ENCODE measurements at places on chromosomes 13 and 19.

DNA sequence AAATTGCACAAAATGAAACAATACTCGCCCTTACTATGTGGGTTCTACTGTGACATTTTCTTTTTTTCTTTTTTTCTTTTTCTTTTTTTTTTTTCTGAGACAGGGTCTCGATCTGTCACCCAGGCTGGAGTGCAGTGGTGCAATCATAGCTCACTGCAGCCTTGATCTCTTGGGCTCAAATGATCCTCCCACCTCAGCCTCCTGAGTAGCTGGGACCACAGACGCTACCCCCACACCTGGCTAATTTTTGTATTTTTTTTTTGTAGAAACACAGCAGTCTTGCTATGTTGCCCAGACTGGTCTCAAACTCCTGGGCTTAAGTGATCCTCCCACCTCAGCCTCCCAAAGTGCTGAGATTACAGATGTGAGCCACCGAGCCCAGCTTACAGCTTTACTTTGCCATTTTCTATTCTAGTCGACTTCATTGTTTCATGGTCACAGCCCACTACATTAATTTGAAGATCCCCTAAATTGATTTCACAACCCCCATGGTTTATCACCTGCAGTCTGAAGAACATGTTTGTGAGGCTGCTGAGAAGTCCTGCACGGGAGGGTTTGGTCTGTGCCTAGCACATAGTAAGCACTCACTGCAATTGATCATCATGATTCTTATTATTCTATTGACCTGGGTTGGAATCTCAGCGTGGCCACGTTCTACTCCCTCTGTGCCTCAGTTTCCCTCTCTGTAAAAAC is 3.8 kb downstream of the BCL3 start:
- no peak for DNase-seq

- no peak for DNase-seq
Measured at GRCh38 chr13:57583529-57583928, 48.0 kb upstream of the PCDH17 start.

DNA sequence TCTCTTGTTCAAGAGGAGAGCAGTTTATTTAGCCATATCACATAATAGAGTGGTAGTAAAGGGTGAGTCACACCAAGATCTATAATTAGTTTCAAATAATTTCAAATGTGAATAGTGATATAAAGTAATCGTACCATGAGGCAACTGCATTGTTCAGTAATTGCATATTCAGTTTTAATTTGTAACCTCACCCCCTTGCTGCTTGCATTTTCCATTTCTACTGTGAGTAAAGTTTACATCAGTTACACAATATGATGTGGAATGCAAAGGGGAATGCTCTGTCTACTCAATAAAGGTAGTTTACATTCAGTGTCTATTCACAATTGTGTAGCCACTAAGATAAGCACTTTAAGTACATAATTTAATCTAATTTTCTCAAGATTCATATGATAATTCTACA is 1695.7 kb upstream of the SPRY2 start:
- no peak for DNase-seq

DNA sequence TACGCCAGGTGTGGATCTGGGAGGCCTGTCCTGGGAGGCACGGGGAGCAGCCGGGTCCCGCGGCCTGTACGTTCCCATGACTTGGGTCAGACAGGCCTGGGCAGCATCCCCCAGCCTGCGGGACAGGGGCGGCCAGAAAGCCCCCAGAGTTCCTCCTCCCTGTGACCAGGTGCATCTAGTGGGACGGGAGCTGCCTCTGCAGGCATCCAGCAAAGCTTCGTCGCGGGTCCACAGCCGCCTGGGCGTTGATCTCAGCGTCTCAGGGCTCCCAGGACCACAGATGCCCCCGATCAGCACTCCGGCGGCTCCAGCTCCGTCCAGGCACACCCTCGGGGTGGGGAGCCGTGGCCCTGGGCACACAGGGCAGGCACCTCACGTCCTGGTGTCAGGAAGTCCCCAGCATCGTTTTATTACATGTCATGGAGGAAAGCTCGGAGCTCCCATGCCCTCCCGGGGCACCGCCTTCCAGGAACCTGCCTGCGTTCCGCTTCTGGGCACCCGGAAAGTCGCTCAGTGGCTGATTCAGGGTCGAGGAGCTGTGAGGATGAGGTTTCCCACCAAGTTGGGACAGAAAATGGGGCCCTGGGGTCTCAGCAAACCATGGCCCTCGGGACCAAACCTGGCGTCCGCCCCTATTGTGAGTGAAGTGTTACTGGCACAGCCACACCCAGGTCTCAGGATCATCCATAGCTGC is 1.5 kb upstream of the GZMM start:
- no peak for DNase-seq

DNA sequence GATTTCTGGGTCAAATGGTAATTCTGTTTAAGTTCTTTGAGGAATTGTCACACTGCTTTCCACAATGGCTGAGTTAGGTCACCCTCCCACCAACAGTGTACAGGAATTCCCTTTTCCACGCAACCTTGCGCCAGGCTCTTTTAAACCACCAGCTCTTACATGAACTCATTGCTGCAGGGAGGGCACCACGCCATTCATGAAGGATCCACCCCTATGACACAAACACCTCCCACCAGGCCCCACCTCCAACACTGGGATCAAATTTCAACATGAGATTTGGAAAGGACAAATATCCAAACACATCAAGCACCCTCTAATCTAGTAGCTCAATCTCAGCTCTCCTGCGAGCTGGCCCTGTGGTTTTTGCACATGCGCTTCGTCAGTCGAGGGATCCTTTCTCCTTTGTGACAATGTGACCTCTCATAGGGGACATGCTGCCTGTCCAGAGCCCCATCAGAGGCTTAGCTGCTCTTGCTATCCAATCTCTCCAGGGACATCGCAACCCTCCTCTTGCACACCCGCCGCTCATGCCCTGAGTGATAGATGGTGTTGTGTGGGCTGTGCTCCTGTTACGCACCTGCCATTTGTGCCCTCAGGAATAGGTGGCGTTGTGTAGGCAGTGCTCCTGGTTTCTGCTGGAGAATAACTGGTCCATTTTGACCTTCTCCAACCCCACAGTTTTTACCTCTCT is 328.0 kb downstream of the UQCRFS1 start:
- no peak for DNase-seq

DNA sequence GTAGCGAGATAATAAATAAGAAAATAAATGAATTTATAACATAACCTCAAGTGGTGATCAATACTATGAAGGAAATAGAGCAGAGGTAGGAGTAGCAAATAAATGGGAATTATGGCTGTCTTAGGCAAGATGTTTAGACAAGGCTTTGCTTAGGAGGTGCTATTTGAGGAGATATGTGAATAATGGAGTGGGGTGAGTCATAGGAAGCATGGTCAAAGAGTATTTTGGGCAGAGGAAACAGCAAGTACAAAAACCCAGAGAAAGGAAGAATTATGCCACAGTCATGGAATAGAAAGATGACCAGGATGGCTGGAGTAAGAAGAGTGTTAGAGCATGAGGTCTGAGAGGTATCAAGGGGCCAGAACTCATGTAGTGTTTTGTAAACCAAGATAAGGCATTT is 33.6 kb upstream of the LPAR6 start:
- DNase-seq: no peak

DNA sequence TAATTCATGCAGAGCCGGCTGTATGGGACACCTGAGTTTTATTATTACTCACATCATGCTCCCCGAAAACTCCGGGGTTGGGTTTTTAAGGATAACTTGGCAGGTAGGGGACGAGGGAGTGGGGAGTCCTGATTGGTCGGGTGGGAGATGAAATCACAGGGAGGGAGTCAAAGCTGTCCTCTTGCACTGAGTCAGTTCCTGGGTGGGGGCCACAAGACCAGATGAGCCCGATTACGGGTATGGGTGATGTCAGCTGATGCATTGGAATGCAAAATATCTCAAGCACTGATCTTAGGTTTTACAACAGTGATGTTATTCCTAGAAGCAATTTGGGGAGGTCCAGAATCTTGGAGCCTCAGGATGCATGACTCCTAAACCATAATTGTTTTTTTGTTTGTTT is 18.6 kb upstream of the COG3 start:
- DNase-seq: no peak

DNA sequence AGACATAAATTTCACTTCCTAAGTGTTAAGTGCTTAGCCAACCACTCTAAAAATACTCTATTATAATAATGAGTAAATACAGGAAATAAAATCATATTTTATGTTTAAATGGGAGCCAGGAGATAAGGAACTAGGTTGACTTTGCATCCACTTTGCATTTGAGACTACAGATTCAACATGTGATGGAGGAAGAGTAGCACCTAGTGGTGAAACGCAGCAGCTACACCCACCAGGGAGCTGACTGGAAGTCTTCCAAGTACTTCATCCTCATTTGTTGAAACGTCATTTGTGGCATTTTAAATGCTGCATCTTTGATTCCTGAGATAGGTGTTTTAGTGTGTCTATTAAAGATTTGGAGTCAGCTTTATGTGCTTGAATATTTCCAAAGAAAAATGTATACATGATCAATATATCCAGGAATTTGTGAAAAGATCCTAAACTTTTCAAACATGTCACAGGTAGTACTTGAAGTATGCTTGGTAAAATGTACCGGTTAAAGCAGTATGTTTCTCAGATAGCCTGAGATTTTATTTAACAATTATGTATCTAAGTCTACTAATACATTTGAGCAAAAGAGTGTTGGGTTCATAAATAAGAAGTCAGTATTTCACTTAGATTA is 17.4 kb upstream of the KCTD12 start:
- peak; percentile 38 for DNase-seq

DNA sequence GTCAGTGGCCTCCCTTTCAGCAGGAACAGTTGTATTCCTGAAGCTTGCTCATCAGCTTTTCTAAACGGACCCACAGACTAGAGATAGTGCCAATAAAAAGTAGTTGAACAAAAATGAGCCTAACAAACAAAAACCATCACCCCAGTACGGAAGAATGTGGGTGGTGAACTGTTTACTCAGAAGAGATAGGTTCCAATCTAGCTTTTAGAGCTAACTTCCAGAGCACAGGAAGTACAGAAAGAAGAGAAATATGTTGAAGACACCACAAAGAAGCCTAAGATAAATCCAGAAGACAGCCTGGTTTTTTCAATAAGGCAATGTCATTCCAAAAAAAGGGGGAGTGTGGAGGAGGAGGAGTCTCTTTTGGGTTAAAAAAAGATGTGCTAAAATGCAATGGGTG is 2.8 kb upstream of the LMO7 start:
- DNase-seq: no peak

DNA sequence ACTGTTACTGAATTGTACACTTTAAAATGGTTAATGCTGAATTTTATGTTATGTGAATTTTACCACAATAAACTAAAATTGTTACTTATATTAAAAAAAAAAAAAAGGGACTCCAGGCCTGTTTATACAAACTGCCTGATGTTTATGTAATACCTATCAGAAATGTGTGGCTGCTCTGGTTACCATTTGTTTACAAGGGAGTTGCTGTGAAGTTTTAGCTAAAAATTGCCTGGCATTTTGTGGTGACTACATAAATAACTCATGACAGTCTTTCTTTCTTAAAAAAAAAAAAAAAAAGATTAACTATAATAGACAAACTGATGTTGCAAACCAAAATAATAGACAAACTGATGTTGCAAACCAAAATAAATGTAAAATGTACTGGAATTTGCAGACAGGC is 71.8 kb downstream of the CDADC1 start:
- DNase-seq: no peak

- no peak for DNase-seq
Measured at GRCh38 chr19:581399-582111, 8.1 kb upstream of the HCN2 start.

GRCh38 chr19:55131421-55131820 is 14.0 kb upstream of the PPP1R12C start:
- DNase-seq: no peak

DNA sequence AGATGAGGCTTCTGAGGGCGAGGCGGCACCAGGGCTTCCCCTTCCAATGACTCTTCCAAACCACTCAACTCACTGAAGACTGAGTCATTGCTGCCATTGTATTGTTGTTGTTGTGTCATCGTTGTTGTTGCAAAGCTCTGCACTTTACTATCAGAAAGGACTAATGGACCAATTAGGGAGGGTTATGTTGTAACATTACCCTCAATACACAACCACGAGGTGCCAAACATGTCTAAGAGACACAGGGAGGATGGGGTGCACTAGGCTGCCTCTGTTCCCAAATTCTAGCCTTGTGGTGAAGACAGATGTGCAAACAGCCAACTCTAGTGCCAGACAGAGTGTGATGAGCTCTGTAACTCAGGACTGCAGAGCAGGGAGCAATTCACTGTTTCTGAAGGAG is 1075.2 kb downstream of the UQCRFS1 start:
- DNase-seq: no peak
